ENCODE measurements at places on chromosomes 2 and 18. TPM values are rescaled to one million over a fixed set of nuclear protein-coding genes. Genes with fewer than 3 reads are reported as not detected.

DNA sequence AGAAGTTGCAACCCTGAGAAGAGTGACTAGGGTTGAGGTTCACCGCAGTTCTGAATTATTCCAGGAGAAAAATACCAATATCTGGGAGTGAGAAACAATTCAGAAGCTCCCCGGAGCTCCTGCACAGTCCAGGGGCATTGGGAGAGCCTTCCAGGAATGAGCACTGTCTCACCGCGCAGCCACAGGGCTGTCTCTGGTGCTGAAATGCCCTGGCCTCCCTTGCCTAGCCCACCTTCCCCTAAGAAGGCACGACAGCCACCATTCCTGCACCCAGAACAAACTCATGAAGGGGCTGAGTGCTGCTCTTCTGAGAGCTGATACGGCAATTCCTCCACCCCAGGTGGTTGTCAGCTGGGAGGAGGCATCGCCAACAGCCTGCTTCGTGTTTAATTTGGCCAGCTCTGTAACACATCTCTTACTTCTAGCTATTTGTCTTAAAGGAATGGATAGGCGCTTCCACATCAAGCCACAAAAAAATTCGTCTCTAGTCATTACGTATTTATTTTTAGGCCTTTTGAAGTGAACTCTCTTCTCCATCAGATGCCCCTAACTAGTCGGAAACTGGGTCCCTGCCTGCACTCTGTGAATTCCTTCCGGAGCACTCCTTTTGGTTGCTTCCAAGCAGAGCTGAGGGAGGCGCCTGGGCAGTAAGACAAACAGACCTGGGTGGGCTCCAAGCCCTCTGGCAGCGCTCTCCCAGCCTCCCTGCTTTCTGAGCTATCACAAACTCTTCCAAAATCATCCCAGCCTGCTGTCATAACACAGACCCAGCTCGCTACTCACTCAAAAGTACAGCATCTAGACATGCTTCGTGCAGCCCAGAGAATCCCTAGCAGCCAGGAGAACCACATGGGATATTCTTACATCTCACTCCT is 120.5 kb upstream of the CCDC68 start:
- no peak overlapping the region for H3K4me3 ChIP-seq
- no peaks in the 10 kb centered on the region for H3K27me3 ChIP-seq
- no peak overlapping the region for H3K27ac ChIP-seq
- DNase-seq: no peak
- H3K36me3 ChIP-seq: no peaks in the 10 kb centered on the region
- H3K4me1 ChIP-seq: no peaks in the 10 kb centered on the region

DNA sequence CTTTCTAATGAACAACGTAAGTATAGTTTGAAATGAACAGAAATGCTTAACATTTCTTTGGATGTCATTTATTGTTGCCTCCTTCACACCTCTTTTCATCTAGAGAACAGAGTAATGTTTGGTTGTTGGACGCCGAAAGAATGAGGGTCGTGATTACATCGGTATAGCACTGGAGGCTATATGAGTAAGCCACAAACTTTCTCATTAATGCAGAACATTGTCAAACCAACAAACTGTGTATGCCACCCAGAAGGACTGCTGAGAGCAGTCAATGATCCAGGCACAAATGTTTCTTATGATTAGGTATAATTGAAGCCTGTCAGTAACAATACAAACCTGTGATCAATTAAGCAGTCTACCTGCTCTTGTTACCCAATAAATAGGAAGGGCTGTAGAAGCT is 1494.7 kb upstream of the NXPH2 start:
- no peak overlapping the region for H3K27ac ChIP-seq
- no peaks in the 10 kb centered on the region for H3K27me3 ChIP-seq
- H3K36me3 ChIP-seq: no peaks in the 10 kb centered on the region
- H3K4me1 ChIP-seq: no peaks in the 10 kb centered on the region

- H3K4me3 ChIP-seq: no peak overlapping the region
- no peak for DNase-seq
- no peaks in the 10 kb centered on the region for H3K27me3 ChIP-seq
- H3K27ac ChIP-seq: no peak overlapping the region
These were observed 241.6 kb downstream of the SUCLG1 start for GRCh38 chr2:84217456-84217855.

DNA sequence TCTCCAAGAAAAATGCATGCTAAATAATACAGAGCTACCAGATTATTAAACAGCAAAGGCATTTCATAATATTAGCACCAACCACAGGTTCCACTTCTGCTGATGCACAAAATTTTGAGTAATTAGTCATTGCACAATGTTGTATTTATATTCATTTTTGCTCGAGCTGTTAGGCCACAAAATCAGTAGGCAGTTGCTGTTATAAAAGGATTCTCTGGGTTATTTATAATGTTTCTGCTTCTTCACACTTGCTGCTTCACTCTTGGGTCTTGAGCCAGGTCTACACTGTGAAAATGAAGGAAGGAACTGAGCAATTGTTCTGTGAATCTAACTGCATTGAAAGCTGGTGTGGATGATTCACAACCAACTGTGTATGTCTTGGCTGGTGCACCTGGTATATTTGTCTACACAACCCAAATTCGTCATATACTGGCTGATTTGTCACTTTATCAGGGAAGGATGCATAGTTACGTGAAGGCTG is 38.3 kb downstream of the MRPL33 start:
- no peaks in the 10 kb centered on the region for H3K27me3 ChIP-seq
- H3K36me3 ChIP-seq: no peaks in the 10 kb centered on the region
- no peak overlapping the region for H3K4me3 ChIP-seq
- H3K27ac ChIP-seq: no peak overlapping the region

GRCh38 chr18:34322365-34323289 is 97.9 kb upstream of the NOL4 start:
- H3K4me3 ChIP-seq: no peak overlapping the region
- no peak overlapping the region for H3K27ac ChIP-seq
- H3K36me3 ChIP-seq: no peaks in the 10 kb centered on the region
- no peaks in the 10 kb centered on the region for H3K27me3 ChIP-seq
- no peaks in the 10 kb centered on the region for H3K4me1 ChIP-seq

DNA sequence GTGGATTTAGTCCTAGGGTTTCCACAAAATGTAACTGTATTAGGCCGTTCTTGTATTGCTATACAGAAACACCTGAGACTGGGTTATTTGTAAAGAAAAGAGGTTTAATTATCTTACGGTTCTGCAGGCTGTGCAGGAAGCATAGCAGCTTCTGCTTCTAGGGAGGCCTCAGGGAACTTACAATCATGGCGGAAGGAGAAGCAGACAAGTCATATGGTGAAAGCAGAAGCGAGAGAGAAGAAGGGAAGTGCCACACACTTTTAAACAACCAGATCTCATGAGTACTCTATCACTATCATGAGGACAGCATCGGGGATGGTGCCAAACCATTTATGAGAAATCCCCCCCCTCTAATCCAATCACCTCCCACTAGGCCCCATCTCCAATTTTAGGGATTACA is 9.5 kb upstream of the CCDC68 start:
- no peaks in the 10 kb centered on the region for H3K4me1 ChIP-seq
- no peaks in the 10 kb centered on the region for H3K36me3 ChIP-seq
- H3K27ac ChIP-seq: no peak overlapping the region
- no peak for DNase-seq
- no peak overlapping the region for H3K4me3 ChIP-seq

DNA sequence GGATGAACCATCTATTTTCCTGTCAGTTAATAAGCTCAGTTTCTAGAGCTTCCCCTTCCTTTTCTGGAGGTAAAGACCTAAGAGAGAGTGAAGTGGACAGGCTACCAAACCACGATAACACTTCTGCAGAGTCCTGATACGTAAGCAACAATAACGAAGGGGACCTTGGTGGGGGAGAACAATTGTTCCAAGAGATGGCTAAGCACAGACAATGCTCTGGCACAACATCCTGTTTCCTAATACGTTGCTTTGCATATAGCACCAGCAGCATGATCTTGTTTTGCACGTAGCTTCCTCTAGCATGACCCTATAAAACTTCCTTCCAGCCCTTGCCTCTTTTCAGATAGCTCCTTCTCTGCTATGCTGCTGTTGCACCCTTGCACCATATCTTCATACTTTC is 247.3 kb downstream of the RAD51AP2 start:
- no peaks in the 10 kb centered on the region for H3K27me3 ChIP-seq
- H3K4me1 ChIP-seq: no peaks in the 10 kb centered on the region
- DNase-seq: no peak
- H3K27ac ChIP-seq: no peak overlapping the region
- H3K36me3 ChIP-seq: no peaks in the 10 kb centered on the region

DNA sequence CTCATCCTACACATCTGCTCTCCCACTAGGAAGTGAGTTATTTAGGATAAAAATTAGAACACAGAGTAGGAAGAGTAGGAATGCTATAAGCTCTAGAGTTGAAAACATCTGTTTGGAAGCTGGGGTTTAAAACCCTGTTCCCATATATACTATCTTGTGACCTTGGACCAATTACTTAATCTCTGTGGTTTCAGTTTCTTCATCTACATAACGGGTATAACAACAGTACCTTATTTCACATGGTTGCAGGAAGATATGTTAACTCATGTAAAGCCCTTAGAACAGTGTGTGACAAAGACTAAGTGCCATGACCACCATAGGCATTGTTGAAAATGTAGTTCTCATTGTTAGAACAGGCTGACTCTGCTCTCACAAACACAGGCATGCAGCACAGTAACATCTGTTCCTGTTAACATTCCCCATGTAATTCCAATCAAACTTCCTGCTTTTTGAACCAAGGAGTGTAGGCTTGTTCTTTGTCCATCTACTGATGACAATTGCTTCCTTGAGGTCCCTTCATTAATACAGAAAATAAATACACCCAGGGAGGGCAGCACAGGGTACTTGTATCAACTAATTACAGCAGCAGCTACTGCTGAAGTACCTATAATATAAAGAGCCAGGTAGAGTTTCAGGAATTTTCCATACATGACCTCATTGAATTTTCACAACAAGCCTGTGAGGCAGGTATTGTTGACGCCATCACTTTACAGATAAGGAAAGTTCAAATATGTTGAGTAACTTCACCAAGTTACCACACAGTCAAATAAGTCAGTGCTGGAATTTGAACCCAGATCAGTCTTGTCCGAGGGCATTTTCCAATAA is 204.2 kb downstream of the L3MBTL4 start:
- no peak for DNase-seq
- H3K27ac ChIP-seq: no peak overlapping the region
- no peaks in the 10 kb centered on the region for H3K36me3 ChIP-seq
- no peaks in the 10 kb centered on the region for H3K27me3 ChIP-seq

- H3K27ac ChIP-seq: no peak overlapping the region
- H3K36me3 ChIP-seq: no peaks in the 10 kb centered on the region
- H3K27me3 ChIP-seq: no peaks in the 10 kb centered on the region
- H3K4me3 ChIP-seq: no peak overlapping the region
- DNase-seq: no peak
These were observed 116.2 kb downstream of the ACOXL start for GRCh38 chr2:110848519-110849030.

DNA sequence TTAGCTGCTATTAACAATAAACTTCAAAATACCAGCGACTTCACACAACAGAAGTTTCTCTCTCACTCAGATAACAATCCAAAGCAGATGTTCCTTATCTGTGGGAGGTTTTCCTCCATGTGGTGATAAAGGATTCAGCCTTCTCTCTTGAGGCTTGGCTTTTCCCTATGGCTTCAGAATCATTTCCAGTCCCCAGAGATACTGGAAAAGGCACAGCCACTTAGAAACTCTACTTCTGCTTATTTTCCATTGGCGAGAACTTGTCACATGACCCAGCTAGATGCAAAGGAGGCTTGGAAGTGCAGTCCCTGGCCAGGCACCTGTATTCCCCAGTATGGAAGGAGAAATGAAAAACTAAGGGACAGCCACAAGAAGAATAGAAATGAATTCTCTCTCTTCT is 344.8 kb downstream of the MTX2 start:
- H3K4me1 ChIP-seq: peaks cover 14% of the 10 kb centered on the region
- DNase-seq: no peak
- no peak overlapping the region for H3K4me3 ChIP-seq
- H3K27ac ChIP-seq: no peak overlapping the region

DNA sequence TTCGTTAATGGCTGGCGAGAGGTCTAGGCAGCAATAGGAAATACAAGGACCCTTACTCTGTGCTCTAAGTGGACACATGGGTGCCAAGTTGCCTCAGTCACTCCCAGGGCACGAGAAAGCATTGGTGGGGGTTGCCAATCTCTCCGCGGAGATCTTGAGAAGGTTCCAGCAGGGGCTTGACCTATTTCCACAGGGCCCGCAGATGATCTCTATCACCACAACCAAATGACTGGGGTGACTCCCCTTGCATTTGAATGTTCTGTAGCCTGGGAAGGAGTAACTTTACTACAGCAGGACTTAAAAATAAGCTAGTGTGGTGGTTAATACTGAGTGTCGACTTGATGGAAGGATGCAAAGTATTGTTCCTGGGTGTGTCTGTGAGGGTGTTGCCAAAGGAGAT is 8.1 kb downstream of the CDC42EP3 start:
- DNase-seq: no peak
- peaks cover 3% of the 10 kb centered on the region for H3K36me3 ChIP-seq
- H3K4me1 ChIP-seq: peaks cover 46% of the 10 kb centered on the region
- H3K27ac ChIP-seq: no peak overlapping the region
- no peaks in the 10 kb centered on the region for H3K27me3 ChIP-seq

- no peak for DNase-seq
- H3K27me3 ChIP-seq: no peaks in the 10 kb centered on the region
- no peaks in the 10 kb centered on the region for H3K4me1 ChIP-seq
- H3K36me3 ChIP-seq: no peaks in the 10 kb centered on the region
- no peak overlapping the region for H3K27ac ChIP-seq
- no peak overlapping the region for H3K4me3 ChIP-seq
These were observed 55.8 kb downstream of the TTC32 start for GRCh38 chr2:19846030-19846429.

DNA sequence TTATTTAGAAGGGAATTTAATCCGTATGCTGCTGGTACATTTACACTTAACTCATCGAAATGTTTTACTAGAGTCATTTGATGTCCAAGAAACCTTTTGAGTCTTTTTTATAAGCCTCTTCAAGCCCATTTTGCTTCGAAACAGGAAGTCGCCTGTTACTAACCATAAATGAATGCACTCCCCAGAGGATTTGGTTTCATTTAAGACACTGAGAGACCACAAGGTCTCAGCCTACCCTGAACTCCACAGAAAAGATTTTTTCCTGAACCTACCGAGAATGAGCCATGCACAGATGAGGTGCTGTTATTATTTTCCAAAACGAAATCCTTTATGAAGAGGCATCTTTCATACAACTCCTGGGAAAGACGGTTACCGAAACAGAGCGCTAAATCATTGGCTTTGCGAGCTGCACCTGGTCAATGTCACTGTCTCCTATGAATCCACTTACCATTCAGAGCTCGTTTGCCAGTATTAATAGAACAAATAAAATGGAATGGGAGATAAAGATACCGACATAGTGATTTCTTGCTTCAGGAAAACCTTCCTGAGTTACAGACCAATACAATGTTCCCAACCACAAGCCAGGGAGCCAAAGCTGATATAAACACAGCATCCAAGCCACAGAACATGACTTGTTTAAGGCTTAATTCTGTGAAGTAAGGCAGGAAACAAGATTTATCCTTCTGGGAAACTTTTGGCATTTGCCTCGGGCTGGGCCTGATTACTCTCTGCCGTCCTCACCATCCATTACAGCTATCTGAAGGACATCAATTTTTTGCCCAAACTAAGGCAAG is 382.1 kb downstream of the OSR1 start:
- no peaks in the 10 kb centered on the region for H3K36me3 ChIP-seq
- DNase-seq: no peak
- H3K4me3 ChIP-seq: no peak overlapping the region
- no peaks in the 10 kb centered on the region for H3K27me3 ChIP-seq
- peak overlapping the region; percentile 69 for H3K27ac ChIP-seq

SERPINB13 gene
- 131 TPM for total RNA-seq

CD8B2 gene
- total RNA-seq: 0.74 TPM

CIB4 gene
- not detected for total RNA-seq

FEV gene
- not detected for total RNA-seq

GREB1L gene
- 0.98 TPM for total RNA-seq

TMEM163 gene
- total RNA-seq: not detected

AQP12B gene
- not detected for total RNA-seq

TGFBRAP1 gene
- 20.1 TPM for total RNA-seq

RDH14 gene
- 25.3 TPM for total RNA-seq

MAL gene
- 71.0 TPM for total RNA-seq
